ENCODE measurements at places on chromosomes 3 and 15.
A peak's percentile ranks its signal among the peaks of the same experiment; 100 is the strongest.

DNA sequence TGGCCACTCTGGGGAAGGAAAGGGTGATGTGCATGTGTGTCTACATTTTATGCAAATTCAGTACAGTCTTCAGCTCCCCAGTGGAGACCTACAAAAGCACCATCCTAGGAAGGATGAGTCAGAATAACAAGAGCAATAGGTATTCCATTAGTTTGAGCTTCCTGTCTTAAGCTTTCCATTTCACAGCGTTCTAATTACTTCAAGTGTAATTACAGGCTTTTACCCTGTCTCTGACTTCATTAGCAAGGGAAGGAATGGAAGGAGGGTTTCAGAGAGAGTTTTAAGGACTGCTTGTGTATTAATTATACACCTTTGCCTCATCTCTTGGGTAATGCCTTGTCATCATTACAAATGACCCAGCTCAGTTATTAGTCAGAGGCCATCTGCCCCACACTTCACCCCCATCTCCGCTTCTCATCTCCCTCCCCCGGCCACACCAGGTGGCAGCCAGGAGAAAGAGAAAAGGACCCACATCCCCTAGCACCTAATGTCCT, 202.8 kb upstream of the MRPL3 start:
- DNase-seq, result no peak

DNA sequence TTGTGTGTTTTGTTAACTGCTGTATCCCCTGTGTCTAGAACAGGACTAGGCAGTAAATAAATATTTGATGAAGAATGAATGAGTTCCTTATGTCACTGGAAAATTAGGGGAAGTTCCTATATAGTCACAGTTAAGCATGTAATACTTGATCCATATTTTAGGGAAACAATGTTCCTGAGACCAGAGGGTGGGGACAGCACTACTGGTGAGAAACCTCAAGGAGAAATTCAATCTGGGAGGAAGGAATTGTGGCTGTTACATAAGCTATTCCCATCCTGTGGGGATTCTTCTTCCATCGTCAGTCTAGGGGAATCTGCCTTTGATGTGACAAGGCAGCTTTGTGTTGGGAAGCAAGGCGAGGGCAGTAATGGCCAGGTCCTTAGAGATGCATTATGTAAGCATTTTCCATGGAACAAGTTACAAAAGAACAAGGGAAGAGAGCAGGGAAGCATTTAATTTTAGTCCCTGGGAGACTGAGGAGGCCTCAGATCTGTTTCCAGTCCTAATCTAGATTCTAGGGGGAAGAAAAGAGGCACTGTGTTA, 219.3 kb upstream of the TTC14 start:
- no peak for DNase-seq

DNA sequence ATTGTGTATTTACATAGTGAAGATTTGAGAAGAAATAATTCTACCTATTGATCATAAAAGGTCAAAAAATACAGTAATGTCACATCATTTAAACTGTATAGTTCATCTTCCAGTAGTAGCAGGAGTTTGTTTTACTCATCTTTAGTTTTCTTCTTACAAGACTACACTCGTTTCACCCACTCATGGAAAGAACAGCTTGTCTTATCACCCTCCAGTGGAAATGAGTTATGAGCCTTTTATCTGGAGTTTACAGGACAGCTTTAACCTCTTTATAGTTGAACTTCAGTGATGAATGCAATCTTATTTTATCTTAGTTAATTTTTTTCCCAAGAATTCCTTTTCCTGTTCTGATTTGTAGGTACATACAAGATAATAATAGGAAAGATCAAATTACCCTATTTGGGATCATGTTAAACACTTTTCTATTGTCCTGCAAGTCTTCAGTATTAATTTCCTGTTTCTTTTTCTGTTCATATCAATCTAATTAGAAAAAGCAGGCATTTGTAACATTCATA, 36.8 kb downstream of the RBMS3 start:
- no peak for DNase-seq

DNA sequence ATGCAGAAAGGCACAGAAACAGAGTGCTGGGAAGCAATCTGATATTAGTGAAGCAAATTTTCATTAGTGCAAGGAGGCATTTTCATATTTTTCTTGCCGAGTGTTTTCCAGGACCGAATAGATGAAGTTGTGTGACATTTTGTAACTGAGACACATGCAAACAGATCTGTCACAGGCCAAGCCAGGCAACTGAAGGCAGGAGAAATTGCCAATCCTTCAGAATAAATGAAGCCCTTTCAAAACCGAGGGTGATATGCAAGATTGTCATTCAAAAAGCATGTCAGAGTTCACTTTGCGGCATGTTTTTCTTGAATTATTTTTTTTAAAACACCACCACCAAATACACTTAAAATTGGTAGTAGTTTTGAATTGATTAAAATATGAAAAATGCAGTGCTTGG, 6.2 kb downstream of the LMOD3 start:
- no peak for DNase-seq

- DNase-seq, result no peak
These were observed 42.3 kb upstream of the GYG1 start for GRCh38 chr3:148948913-148949657.

DNA sequence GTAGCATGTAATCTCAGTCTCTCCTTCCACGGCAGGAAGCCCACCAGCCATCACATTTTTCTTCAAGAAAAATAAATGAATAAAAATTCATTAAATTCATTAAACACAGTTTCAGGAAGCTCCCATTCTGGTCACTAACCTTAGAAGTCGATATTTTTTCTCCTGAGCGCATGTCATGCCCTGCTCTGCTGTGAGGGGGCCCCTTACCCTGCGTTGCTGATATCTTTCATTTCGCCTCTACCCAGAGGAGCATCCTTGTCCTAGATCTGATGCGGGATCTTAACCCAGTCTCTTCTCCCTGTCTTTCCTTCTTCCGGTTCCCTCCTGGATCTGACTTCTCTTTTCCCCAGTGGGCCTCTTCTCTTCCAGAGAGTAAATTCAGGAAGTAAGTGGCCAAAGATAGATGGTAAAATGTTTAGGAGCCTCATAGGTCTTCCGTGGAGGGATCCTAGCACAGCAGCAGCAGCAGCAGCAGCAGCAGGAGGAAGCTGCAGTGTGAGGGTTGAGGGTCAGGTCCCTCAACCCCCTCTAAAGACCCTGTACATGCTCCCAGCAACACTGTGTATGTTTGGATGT, 1.4 kb upstream of the ILDR1 start:
- no peak for DNase-seq

DNA sequence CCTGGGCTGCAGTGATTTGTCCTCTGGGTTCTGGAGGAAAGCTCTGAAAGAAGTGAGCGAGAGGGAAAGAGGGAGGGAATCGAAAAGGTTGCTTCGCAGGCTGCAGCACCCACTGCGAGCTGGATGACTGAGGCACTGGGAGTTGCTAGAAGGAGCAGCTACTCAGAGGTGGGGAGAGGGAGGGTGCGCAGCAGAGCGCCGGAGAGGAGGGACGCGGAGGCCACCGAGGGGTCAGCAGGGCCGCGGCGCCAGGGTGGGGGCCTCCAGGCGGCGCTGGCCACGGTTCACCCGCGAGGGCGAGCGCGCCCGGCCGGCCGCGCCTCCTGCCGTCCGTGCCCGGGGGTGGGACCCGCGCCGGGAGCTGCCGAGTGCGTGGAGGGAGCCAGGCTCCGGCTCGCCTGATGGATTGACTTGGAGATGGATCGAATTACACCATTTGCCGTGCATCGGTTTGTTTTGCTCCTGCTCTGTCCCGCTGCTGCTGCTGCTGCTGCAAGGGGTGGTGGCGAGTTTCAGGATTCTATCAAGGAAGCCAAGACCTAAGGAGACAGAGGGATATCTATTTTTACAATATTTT, at the start of gene SEMA6D:
TSS of gene SEMA6D (plus strand) at position 470 of the 577 bp plus-strand sequence. CDS start 42,294 bp downstream, outside the sequence.
- DNase-seq, result peak; percentile 58

DNA sequence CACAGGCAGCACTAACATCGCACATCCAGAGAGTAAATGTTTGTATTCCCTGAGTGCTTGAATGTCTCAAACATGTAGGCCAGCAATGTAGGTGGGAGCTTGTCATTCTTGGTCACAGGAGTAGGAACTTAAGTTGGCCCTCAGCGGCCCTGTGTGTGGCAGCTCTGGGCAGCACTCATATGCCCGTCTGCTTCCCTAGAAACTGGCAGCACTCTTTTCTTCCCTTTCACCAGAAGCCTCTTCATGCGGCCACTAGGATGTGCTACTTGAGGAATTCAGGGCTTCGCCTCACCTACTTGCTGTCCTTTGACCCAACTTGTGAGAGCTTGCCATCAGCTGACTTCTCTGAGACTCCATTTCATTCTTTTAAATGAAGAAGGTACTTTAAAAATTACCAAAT, 69.5 kb downstream of the TIPARP start:
- DNase-seq, result no peak

DNA sequence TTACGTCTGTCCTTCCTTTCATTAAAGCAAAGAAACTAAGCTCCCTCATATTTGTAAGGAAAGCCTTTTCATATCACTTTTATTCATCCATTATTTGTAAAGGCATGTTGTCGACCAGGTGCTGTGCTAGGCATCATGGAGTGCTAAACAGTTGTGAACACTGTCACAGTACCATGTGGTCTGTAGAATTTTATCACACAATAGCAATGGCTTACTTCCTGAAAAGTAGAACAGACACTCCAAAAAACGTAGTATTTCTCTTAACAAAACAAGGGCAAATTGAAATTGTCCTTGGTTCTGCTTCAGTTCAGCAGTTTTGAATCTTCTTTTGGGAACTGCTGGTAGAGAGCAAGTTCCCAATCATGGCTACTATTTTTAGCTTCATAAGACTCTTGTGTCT, 63.3 kb downstream of the RBMS3 start:
- no peak for DNase-seq

- DNase-seq, result no peak
These were observed 13.9 kb downstream of the ISLR2 start for GRCh38 chr15:74144153-74144775.

GRCh38 chr15:36117296-36117787, 462.1 kb upstream of the CDIN1 start:
- DNase-seq, result no peak

GRCh38 chr3:158528076-158528674, 42.8 kb upstream of the MLF1 start:
- DNase-seq, result no peak

Measured in NCI-H1930 (cell line).